Fibroblast of gingiva (primary cell): ENCODE measurements at places on chromosomes 3 and 15.

DNA sequence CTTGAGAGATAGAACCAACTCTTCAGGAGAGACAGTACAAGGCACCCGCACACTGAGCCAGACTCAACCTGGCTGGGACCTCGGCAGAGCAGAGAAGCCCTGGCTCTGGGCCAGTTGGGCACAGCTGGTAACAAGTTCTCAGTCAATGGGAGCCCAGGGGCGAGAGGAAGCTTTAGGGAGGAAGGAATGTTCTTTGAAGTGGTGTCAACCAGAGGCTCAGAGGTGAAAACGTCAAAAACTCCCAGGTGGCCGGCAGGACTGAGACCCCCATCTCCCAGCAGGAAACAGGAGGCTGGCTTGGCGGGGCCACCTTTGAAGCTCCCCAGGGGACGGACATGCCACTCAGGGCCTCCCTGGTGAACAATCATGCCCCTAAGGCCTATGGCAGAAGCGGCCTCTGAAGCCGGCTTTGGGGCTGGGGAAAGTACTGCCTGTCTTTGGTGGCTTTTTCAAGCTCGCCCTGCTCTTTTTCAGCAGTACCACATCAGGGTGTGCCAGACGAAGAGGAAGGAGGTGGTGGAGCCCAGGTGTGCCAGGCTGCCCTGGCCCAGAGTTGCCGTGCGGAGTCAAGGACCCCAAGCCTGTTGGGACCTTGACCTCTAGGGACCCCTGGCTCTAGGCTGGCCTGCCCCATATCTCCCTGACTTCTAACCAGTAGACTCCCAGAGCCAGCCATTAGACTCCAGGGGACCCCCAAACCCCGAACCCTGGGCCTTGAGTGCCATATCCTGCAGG, 16.7 kb upstream of the TBC1D21 start:
- DNase-seq = no peak

- DNase-seq = no peak
Measured at GRCh38 chr3:190619761-190620160, 105.9 kb downstream of the IL1RAP start.

GRCh38 chr3:25960776-25961175, 170.9 kb downstream of the OXSM start:
- DNase-seq = no peak

- peak; percentile 80 for DNase-seq
Measured at GRCh38 chr3:46628901-46629369, 16.6 kb downstream of the FAM240A start.

DNA sequence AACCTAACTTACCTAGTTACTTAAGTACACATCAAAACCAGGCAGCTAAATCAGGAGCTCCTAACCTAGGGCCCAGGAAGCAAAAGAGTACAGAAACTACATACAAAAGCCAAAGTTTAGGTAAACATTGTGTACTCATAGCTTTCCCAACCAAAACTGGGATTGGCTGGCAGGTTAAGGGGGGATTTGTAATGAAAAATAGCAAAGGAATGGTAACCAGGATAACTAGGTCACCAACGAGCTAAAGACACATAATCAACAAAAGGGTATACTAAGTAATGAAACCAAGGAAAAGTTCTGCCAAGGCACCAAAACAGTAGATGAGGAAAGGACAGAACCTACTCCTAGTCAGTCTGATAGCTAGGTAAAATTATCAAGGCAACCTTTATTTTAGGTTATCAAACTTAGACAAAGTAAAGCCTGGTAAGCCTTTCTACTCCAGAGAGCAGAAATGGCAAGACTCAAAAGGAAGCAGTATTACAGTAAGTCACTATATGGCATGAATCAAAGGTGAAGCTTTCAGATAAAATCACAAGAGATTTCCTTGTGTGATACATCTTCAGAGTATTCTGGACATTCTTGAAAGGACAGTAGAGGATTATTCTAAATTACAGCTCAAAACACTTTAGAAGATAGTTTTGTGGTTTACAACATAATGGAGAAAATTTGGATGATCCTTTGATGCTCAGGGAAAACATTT, 10.2 kb downstream of the TRA2B start:
- DNase-seq = no peak

DNA sequence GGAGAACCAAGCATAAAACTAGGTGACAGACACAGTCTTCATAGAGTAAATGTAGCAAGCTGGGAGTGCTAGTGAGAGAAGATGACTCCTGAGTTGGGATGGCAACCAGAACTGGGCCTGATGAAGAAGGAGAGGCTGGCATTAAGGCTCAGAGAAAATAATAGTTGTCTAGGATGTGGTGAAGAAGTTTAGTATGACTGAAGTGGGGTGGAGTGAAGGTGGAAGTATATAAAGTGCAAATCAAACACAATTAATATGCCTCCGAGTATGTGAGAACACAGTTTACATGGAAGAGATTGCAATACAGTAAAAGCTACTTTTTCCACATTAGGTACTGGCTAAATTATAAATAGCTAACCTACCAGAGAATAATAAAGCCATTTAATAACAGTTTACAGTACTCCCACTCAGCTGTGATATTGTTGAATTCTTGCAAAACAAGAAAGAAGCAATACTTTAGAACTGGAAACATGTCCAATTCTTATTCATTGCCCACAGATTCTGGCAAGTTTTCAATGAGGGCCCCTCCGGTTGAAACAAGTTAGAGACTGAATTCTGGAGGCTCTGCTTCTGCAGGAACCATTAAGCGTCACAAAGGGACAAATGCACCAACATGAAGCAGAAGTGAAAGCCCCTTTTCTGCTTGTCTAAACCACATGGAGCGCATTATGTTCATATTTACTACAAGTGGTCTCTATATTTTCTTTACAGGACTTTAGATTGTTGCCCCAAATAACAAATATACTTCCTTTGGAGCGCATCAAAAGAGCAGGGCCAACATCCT, 243.7 kb downstream of the SLC9A9 start:
- no peak for DNase-seq

DNA sequence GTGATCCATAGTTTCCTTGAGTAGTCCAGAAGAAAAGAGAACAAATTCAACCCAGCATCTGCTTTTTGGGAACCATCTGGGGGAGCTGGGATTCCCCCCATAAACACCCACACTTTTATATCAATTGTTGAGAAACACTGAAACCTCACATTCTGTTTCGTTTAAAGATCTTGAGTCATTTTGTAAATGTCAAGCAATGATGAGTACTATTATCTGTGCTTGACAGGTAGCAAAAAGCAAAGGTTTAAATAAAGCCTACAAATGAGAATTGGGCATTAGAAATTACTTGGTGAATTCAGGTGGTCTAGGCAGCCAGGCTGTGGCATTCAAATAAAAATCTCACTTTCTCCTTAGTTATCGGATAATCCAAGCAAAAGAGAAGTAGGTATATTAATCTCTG, 75.7 kb downstream of the TMEM266 start:
- no peak for DNase-seq
